ENCODE measurements at places on chromosomes 7 and 10.

DNA sequence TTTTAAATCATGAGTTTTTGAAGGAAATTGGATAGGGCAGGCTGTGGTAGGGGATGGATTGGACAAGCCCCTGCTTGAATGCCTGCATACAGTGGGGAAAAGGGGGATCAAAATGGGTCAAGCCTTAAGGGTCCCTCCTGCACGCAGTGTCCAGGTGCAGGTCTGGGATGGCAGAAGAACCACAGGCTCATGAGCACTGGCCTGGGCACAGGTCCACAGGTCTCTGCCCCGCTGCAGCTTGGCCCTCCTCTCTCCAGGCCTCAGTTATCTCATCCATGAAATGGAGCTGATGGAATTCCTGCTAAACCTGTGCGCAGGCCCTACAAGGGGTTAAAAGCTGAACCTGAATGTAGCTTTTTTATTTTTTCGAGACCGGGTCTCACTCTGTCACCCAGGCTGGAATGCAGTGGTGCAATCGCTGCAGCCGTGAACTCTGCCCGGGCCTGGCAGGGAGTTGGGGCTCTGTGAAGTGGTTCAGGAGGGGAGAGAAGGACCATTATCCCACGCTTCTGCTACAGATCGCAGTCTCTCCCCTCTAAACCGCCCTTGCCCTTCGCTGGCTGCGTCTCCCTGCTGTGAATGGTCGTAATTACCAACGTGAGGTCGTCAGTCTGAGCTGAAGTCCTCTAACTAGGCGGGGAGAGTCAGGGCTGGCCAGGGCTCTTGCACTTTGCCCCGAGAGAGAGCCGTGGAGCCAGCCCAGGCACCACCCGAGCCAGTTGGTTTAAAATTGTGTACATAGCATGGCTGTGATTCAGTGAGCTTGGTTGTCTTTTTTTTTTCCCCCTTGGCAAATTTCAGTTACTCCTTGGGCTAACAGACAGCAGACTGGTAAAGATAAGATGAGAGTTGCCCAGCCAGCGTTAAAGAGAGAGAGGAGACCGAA lies 77.5 kb upstream of the GTF2I start:
- DNase-seq, result no peak

- no peak for DNase-seq
These were observed 4.6 kb downstream of the BHLHA15 start for GRCh38 chr7:98215561-98216495.

DNA sequence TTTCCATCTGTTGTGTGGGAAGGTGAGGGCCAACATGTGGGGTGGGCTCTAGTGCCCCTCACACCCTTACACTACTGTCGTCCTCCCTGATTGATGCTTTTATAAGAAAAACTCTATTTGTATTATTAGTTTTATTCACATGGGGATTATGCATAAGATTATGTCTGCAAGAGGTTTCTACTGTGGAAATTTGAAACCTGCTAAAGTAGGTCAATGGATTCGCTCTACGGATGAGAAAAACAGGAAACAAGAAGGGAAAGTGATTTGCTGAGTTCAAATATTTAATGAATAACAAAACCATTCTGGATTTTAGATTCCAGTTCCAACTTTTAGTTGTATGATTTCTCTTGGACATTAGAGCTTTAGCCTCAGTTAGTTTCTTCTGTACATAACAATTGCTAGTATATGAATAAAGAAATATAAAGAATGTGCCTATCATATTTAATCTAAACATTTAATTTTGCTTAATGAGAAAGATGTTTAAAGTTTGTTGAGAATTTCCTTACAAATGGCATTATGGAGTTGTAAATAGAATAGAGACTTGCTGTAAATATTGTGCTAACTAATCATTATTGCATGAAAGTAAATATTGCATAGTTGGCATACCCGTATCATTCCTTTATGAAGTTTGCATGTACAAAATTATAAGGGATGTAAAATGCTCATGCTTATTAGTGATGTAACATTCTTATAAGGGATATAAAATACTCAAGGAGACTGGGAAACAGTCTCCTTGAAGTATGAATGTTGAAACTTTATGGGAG lies 193.8 kb downstream of the THSD7A start:
- no peak for DNase-seq

GRCh38 chr10:59995862-59996261 lies 89.5 kb upstream of the CCDC6 start:
- no peak for DNase-seq

DNA sequence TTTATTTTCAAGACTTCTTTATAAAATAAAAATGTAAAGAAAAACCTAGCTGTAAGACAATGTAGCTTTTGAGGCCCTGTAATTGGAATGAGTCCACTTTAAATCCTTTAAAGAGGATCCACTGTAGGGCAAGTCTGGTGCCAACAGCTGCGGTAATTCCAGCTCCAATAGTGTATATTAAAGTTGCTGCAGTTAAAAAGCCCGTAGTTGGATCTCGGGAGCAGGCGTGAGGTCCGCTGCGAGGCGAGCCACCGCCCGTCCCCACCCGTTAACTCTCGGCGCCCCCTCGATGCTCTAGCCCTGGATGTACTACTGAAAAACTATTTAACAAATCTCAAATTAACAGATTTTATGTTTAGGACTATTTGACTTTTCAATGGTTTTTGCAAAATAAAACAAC lies 414.7 kb upstream of the SEMA3C start:
- DNase-seq, result no peak

DNA sequence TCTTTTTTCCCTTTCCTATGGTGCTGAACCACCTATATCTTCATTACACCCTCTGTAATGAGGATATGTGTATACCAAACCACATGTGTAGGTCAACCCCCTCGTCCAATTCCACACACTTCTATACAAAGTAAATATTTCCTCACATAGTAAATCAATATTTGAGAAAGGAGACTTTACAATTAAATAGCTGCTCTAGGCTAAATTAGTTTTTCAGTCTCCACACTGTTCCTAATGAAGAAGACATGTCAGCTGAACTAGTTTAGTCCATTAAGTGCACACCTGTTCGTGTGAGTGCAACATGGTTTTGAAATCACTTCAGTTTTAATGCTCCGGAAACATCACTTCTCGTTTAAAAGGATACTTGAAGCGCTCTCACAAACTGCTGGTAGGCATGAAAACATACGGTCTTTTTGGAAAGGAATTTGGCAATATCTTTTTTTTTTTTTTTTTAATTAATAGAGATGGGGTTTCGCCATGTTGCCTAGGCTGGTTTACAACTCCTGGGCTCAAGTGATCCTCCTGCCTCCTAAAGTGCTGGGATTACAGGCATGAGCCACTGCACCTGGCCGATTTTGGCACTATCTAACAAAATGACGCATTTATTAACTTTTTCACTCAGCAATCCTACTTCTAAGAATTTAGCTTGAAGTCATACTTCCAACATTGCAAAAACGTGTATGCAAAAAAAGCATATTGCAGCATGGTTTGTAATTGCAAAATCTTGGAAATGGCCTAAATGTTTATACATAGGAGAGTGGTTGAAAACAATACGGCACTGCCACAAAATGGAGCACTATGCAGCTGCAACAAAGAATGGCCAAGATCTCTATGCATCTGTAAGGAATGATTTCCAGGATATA lies 2.1 kb upstream of the XRCC2 start:
- no peak for DNase-seq

- DNase-seq, result no peak
These were observed 46.3 kb upstream of the HBP1 start for GRCh38 chr7:107122486-107122911.

GRCh38 chr7:141073173-141073640 lies 657 bp upstream of the TMEM178B start:
- DNase-seq, result no peak

GRCh38 chr7:43569424-43569823 lies 13.5 kb upstream of the STK17A start:
- DNase-seq, result no peak

DNA sequence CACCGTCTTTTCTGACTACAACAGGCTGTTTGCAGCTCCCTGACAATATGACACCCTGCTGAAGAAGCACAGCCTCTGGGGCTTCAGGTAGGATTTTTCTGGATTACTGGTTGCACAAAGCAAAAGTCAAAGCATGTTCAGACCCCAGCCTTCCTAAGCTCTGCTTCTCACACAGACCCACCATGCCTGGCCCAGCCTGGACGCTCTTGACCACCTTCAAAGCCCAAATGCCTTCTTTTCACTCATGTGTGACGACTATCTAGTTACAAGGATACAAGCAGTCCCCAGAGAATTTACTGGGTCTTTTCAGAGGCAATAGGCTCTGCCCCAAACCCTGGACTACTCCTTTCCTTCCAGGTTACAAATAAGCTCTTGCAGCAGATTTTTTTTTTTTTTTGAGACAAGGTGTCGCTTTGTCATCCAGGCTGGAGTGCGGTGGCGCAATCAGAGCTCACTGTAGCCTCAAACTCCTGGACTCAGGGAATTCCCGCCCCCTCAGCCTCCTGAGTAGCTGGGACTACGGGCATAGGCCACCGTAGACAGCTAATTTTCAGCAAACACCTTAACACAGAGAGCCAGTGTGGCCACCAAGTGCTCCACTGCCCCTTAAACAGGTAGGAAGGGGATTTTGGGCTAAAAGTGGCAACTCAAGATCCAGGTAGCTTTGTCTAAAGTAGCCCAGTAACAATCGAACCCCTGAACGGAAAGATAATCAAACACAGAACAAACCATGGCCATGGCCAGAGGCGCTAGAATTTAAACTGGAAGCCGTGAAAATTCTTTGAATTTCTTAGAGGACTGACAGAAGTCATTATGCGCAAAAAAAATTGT lies 16.2 kb downstream of the SVIL start:
- DNase-seq, result no peak

DNA sequence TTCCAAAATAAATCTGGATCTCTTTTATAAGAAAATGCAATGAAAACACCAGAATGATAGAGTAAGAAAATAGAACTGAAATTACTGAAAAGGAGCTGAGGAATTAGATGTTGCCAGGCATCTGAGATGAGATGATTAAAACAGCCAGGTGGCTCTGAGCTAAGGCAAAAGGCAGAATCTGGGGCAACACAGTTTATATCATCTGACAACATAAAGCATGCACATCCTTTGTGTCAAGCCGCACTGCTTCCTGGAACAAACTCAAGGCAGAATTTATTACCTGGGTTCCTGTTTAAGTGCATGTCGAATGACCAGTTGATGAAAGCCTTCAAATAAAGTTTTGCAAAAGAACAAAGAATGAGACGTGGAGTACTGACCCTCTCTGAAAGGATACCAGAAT lies 247.0 kb downstream of the SNX10 start:
- DNase-seq, result no peak

DNA sequence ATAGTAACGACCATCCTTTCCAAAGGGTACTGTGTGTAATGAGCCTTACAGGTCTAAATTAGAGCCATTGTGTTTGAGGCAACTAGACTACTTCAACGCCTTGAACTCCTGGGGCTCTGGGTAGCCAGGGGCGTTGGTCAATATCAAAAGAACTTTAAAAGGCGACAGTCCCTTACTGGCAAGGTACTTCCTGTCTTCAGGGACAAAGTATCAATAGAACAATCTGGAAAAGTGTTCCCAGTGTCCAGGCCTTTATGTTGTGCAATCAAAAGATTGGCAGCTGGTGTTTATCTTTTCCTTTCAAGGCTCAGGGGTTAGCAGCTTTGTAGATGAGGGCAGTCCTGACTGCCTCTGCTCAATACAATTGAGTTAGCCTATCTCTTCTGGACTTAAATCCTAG lies 284.3 kb downstream of the PARD3 start:
- no peak for DNase-seq

All from stimulated activated CD8-positive, alpha-beta memory T cell treated with anti-CD3 and anti-CD28 coated beads, Interleukin-15, amount 100 ng/mL, for 24 hours (primary cell).